Muscle of leg (tissue), 16 donors: ENCODE measurements at places on chromosomes 2 and 18. TPM values are rescaled to one million over a fixed set of nuclear protein-coding genes. Genes with fewer than 3 reads are reported as not detected.

- peak; percentile 78 for DNase-seq
Measured at GRCh38 chr2:215711471-215712034, 275.7 kb upstream of the FN1 start.

GRCh38 chr2:3454802-3455201 is 64.5 kb downstream of the ADI1 start:
- no peak for DNase-seq

- peak; percentile 27 for DNase-seq
Measured at GRCh38 chr18:44424645-44425035, 256.0 kb upstream of the SETBP1 start.

DNA sequence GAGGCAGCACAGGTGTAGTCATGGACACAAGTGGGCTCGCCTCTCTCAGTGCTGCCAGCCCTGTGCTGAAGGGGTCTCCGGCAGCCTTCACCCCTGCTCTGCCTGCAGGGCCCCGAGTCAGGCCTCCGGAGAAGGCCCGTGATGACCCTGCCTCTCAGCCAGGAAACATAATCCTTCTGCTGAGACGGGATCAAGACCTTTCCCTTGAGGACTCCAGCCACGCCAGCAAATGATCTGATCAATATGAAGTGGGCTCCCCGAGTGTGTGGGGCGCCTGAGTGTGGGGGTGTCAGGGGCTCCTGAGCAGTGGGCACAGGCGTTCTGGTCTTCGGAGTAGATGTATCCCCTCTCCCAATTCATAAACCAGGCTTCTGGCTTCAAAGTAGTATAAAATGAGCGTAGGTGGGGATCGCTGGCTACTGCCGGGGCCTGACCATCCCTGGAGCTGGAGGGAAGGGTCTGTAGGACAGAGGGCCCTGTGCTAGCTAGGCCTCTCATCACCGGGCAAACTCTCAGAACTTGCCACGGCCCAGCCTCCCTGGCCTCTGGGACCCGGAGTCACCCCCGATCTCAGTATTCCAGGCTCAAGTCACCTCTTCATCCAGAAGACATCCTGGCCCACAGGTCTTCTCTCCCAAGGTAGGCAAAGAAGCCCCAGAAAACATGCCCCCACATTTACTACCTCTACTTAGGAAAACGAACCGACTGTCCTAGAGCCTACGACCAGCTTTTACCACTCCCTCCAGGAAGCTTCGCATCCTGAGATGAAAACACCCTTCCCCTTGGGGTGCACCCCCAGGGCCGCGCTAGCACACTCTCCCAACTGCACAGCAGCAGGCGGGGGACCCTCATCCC is 33.6 kb downstream of the CRACDL start:
- DNase-seq, result no peak

GRCh38 chr2:241061275-241061674 is 40.8 kb downstream of the MTERF4 start:
- DNase-seq, result no peak

Gene CYP27A1
- total RNA-seq, result 18.4 TPM

Gene AQP4
- total RNA-seq, result 0.58 TPM

Gene HOXD12
- total RNA-seq, result not detected

Gene GALNT14
- 1.5 TPM for total RNA-seq
